ENCODE measurements at places on chromosomes 2 and 18.

DNA sequence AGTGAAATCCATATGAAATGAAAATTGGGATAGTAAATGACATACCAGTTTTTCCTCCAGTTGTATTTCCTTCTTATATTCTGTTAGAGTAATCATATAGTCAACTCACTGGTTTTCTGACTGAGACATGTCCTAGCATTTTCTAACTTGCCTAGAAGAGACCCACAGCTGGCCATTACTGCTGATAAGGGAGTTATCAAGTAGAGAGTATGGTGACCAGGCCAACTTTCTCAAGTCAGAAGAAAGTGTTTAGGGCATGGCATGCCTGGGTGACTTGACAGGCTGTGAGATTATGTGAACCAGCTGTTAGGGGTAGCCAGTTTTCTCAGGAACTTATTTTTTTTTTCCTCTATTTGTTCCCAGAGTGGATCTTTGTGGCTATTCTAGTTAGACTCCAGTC lies 81.2 kb downstream of the GPD2 start:
- no peak for DNase-seq

GRCh38 chr18:7164323-7165004 lies 46.9 kb upstream of the LAMA1 start:
- no peak for DNase-seq

DNA sequence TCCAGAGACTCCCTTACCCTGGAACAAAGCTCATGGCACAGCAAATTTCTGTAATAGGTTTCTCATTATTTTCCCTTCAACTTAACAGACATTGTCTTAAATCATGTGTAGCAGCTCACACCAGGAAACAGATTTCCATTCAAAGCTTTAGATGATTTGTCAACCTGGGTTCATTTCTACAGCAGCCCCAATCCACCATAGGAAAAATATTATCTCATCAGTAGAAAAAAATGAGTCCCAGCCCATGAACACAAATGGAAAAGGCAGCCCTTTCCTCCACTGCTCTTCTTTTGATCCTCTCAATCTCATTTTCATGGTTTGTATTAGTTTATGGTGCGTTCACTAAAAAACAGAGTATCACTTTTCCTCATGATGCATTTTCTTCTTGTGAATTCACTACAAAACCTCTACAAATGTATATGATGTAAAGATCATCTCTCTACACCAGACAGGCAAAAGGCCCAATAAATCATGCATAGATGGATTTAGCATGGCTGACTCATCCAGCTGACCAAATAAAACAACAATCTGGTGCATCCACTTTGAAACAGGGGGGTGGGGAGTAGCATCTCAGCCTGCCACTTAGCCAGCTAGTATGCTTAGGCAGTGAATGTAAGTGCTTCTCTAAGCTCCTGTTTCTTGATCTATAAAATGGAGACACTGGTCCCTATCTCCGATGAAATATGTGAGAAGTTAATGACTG lies 78.6 kb downstream of the SATB2 start:
- DNase-seq, result no peak

DNA sequence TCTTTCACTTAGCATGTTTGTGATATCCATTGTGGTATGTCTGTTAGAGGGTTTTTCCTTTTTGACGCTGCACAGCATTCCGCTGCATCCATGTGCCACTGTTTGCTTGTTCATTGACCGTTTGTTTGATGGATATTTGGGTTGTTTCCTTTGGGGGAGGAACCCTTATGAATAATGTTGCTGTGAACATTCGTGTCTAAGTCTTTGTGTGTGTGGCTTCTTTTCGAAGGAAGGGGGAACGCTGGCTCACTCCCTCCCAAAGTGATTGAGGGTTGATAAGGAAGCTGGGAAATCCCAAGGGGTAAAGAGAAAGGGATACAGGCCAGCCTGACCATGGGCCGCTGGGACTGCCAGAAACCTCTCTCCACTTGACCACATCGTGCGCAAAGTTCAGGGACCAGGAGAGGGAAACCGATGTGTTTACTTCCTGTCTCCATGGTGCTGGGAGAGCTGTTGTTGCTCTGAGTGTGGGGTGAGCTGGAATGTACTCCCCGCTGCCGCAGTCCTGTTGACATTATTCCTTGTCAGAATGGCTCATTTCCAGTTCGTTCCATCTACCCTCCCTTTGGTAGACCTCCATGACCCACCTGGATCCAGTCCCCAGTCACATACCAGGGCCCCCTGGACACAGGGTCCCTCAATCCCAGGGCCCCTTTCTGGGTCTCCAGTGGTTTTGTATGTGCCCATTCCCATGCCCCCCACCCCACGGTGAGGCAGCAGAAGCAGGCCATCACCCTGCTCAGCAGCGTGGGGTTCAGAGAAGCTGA lies 39.6 kb downstream of the HS1BP3 start:
- DNase-seq, result no peak

- no peak for DNase-seq
Measured at GRCh38 chr2:69578198-69578540, 65.4 kb downstream of the AAK1 start.

DNA sequence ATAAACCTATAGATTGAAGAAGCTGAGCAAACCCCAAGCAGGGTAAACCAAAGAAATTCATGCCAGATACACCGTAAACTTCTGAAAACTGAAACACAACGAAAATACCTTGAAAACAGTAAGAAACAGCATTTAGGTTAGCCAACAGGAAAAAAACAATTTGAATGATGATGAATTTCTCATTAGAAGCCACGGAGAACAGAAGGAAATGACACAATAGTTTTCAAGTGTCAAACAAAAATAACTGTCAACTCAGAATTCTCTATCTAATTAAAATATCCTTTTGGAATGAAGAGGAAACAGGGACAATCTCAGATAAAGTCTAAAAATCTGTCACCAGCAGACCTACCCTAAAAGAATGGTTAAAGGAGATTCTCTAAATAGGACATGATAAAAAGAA lies 37.3 kb upstream of the MALL start:
- DNase-seq, result no peak

GRCh38 chr2:237431372-237431771 lies 17.4 kb upstream of the COL6A3 start:
- DNase-seq, result no peak

GRCh38 chr2:222364285-222364895 lies 60.0 kb upstream of the SGPP2 start:
- DNase-seq, result no peak

DNA sequence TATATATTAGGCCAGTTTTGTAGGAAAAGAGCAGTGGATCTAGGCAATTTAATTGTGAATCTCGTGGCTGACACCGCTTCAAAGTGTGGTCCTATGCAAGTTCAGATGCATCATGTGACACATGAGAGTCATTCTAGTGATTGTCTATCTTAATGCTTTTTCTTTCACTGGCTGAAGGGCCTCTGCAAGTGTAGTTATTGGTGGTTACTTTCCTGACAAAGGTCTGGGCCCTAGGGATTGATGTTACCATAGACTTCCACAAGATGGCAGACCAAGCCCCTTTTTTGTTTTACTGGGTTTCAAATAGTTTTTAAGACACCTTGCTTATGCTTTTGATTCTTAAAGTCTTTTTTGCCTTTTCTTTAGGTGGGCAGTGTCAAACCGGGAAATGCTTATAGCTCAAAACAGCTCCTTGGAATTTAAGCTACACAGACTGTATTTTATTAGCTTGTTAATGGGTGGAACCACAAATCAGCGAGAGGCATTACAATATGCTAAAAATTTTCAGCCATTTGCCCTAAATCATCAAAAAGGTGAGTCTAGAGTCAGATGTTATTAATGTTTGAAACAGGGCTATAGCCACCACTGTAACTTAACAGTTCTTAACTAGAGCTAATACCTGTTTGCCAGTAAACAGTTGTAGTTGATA lies 25.9 kb downstream of the CD8A start:
- DNase-seq, result no peak

DNA sequence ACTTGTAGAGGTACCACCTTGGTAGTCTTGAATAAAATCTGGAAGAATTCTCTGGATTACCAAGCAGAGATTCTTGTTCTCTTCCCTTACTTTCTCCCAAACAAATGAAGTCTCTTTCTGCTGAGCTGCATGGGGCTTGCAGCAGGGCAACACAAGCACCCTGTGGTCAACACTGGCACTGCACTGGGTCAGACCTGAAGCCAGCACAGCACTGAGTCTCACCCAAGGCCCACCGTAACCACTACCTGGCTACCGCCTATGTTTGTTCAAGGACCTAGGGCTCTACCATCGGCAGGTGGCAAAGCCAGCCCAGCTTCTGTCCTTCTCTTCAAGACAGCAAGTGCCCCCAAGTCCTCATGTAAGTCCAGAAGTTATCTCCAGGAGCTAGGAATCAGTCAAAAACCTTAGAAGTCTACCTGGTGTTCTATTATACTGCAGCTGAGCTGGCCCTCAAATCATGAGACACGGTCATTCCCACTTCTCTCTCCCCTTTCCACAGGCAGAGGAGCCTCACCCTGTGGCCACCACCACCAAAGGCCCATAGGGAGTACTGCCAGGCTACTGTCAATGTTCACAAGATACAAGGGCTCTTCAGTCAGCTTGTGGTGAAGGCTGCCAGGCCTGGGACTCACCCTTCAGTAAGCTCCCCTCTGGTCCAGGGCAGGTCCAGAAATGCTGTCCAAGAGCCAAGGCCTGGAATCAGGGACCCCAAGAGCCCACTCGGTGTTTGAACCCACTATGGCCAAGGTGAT lies 18.4 kb downstream of the VPS54 start:
- no peak for DNase-seq

Measured in stimulated activated CD8-positive, alpha-beta memory T cell treated with anti-CD3 and anti-CD28 coated beads, Interleukin-7, amount 100 ng/mL, for 4 hours (primary cell).